Naive thymus-derived CD8-positive, alpha-beta T cell (primary cell): ENCODE measurements at places on chromosomes 11 and 22. TPM values are rescaled to one million over a fixed set of nuclear protein-coding genes. Genes with fewer than 3 reads are reported as not detected.

Gene KLHL22
- 20.0 TPM for polyA plus RNA-seq

Gene OR10D3
- polyA plus RNA-seq, result not detected

Gene BIK
- 6.1 TPM for polyA plus RNA-seq

Gene ADAMTS15
- polyA plus RNA-seq, result not detected

Gene MYRF
- not detected for polyA plus RNA-seq

Gene SEC14L2
- polyA plus RNA-seq, result 25.9 TPM

Gene CLMP
- polyA plus RNA-seq, result 0.08 TPM

Gene CASP5
- polyA plus RNA-seq, result not detected

Gene C11orf87
- polyA plus RNA-seq, result not detected

Gene PPME1
- polyA plus RNA-seq, result 14.2 TPM
